NCI-H2107 (cell line): ENCODE measurements at places on chromosomes 3 and 15.
A peak's percentile ranks its signal among the peaks of the same experiment; 100 is the strongest.

- no peak for DNase-seq
Measured at GRCh38 chr3:27827041-27827440, 104.9 kb upstream of the EOMES start.

GRCh38 chr15:37931868-37932267 is 2.6 kb upstream of the TMCO5A start:
- DNase-seq = no peak

DNA sequence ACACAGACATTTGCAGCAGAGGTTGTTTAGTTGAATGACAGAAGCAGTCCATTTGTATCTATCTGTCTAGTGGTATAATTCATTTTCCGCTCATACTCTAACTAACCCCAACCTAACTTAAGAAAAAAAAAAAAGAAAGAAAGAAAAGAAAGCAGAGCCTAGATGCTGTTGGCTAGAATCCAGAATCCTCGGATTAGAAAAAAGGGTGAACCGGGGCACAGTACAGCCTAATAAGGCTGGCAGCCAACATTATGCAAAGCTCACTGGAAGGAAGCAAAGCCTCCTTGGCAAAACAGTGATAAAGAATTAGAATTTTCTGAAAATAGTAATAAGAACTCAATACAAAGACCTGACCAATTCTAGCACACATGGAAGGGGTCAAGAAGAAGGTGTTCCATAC is 640.8 kb downstream of the TUSC7 start:
- no peak for DNase-seq

DNA sequence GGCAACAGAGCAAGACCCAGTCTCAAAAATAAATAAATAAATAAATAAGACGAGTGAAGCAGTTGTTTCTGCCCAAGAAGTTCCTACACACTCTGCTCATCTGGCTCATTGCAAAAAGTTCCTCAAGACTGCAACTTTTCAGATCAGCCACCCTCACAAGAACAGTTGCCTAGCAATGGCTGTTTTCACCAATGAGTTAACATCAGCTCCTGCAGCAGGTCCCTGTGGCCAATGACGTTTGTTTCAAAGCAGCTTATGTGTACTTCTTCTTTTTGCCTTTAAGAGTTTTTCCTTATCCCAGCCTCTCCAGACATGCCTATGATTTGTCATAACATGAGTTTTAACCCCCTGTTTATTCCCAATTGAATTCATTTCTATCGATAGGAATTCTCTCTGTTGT is 118.4 kb upstream of the SPRED1 start:
- DNase-seq = no peak

DNA sequence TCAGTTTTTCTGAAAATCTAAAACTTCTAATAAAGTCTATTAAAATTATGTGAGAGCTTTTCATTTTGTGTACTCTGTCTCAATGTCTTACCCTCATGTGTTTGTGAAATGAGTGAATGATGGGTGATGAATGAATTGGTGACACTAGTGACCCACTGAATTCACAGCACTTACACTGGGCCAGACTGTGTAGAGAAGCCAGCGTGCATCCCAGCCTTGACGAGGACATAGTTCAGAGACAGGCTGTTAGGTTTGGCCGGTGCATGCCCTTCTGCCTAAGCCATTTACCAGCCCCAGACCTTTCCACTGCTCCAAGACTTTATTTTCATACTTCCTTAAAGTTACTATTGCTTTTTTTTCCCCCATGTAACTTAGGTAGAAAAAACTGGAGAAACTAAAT is 38.8 kb downstream of the FBXO22 start:
- no peak for DNase-seq

DNA sequence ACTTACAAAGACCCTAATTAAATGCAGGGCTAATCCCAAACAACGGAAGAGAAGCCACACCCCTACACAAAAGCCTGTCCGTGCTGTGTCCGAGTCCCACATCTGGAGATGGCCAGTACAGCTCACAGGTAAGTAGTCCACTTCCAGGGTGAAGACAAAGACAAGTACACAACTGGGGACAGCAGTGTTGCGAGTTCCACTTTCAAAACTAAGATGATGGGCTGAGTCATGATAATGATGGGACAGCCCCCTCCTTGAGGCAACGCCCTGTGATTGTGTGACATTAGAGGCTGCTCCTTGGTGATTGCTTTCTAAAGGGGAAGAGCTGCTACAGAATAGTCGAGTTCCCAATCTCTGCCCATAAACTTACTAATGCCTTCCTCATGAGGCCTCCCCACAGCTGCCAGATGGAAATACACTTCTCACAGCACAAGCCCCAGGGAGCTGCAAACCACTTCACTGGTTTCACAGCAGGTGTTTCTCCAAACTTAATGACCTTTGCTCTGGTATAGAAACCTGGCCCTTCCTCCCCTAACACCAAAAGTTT is 27.6 kb downstream of the RFT1 start:
- no peak for DNase-seq

- DNase-seq = no peak
Measured at GRCh38 chr3:14431917-14432834, 29.8 kb downstream of the SLC6A6 start.

DNA sequence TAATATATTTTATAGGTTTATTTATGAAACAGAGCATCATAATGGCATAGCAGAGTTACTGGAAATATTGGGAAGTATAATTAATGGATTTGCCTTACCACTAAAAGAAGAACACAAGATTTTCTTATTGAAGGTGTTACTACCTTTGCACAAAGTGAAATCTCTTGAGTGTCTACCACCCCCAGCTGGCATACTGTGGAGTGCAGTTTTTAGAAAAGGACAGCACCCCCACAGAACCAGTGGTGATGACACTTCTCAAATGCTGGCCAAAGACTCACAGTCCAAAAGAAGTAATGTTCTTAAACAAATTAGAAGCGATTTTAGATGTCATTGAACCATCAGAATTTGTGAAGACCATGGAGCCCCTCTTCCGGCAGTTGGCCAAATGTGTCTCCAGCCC is 58.1 kb downstream of the DNAH1 start:
- no peak for DNase-seq

DNA sequence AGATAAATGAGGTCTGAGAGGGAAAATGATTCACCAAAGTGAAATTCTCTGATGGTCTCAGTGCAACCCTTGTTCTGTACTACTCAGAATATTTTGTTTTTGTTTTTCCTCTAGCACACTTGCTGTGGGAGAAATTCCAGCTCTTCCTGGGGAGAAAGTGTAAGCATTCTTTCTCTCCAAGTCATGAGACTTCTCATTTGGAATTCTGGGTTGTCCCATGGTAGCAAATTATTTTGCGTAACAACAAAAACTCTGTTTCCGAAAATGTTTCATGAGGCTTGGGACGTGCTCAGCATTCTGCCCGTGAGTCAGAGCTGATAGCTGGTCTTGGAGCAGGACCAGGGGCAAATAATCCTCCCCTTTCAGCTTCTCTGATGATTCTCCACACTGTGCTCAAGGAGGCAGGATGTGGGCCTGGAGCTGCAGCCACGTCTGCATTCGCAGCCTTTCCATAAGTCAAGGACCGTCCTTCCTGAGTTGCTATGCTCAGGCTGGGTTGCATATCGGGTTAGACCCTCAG is 70.3 kb downstream of the SENP2 start:
- DNase-seq = no peak

DNA sequence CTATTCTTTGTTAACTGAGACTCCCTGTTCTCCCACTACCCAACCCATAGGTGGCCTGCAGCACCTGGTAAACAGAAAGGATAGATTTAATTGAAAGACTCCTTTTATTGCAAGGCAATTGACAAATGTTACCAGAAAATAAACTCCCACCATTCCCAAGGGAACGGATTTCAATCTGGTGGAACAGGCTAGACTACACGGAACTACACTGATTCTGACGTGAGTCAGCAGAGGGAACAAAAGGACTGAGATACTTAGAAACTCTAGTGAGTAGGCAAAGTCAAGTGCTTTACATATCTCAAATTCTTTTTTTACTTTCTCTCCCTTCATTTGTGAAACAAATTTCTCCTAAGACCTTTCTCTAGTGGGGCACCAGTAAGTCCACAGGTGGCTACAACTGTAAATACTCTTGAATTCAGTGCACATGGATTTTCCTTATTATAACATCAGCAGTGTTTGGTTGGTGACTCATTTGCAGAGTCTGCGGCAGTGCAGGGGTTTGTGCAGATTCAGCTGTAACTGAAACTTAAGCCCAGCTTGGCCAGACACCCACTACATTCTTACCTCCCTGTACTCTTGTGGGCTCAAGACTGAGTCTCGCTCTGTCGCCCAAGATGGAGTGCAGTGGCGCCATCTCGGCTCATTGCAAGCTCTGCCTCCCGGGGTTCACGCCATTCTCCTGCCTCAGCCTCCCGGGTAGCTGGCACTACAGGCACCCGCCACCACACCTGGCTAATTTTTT is 34.3 kb upstream of the PLSCR2 start:
- DNase-seq = peak; percentile 41

DNA sequence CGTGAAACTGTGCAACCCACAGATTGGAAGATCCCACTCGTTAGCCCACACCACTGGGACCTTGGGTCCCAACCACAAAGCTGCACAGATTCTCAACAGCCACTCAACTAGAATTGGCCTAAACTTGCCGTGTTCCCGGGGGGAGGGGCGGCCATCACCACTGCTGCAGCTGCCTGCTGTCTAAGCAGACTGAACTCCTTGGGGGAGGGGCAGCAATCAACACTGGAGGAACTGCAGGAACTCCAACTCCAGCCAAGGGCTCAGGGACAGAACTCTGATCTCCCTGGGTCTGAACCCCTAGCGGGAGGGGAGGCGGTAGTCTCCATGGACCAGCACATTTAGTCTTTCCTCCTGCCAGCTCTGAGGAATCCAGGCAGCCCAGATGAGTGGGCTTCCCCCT is 205.9 kb downstream of the RSL24D1 start:
- no peak for DNase-seq

DNA sequence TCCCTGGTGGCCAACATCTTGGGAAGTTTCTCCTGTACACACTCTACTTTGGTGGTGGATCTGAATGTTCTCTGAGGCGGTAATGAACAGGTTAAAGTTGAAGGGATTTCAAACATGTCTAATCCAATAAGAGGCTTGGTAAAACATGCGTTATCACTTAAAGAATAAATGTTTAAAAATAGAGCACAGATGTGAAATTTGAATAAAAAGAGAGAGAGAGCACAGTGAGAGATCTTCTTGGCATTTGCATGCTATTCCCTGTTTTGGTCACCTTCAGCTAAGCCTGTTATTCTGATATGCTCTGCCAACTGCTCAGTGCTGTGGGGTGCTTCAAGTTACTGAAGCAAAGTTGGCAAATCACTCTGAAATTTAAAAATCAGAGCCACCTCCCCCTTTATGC is 237.7 kb upstream of the WNT5A start:
- no peak for DNase-seq

DNA sequence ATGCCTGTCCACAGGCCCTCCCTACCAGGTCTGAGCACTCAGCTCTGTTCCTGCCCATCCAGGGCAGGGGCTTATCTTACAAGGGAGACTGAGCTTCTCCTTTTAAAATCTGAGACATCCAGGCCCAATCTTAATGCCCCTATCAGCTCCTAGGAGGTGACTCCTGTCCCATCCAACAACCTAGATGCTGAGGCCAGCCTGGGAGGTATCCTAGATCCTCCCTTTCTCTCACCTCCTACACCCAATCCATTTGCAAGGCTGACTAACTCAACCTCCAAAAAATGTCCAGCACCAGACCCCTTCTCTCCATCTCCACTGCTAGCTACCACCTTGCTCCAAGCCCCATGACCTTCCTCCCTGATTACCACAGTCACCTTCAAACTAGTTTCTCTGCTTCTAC is 17.4 kb downstream of the LHFPL4 start:
- DNase-seq = no peak

DNA sequence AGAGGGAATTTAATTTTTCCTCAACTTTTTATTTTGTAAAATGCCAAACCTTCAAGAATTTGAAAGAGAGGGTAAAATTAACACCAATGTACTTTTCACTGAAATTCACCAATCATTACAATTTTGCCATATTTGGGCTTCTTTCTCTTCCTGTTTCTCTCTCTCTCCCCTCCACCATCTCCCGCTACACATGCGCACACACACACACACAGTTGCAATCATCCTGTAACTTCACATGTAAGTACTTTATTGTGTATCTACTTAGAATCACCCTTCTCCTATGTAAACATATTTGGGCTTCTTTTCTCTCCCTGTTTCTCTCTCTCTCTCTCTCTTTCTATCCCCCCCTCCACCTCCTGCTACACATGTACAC is 7.4 kb downstream of the ARL14 start:
- DNase-seq = no peak

DNA sequence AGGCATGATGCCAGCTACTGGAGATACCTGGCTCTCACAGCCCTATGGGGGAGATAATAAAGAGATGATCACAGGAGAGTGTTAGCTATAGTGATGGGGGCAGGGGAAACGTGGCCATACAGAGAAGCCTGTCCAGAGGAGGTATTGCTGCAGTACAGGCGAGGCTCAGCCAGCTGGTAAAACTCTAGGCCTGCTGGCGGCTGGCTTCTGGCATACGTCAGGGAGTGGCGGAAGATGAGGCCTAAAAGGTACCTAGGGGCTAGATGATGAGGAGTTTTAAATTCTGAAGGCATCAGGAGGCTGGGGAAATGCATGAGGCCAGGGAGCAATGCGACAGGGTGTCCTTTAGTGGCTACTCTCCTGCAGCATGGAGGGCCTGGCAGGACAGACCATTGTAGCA is 110.7 kb downstream of the EEFSEC start:
- no peak for DNase-seq

DNA sequence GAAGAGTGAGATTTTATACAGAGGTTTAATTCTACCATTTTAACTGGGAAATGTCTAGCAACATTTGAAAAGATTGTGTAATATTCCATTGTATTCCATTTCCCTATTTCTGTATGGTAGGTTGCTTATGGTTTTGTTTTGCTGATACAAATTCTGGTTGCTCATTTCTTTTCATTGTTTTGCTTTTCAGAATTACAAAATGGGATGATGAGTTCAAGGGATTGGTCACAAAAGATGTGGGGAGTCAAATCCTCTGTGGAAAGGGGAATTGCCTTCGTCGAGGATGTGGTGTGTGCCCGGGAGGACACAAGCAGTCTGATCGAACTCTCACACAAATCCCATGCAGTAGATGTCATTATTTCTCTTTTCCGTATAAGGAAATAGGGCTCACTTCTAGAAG is 18.3 kb downstream of the SLCO3A1 start:
- DNase-seq = no peak

GRCh38 chr3:60698117-60698516 is 553.1 kb downstream of the FHIT start:
- peak; percentile 19 for DNase-seq

- no peak for DNase-seq
Measured at GRCh38 chr3:151688571-151688970, 45.2 kb upstream of the AADACL2 start.

GRCh38 chr3:129122412-129123011 is 908 bp upstream of the RAB43 start:
- no peak for DNase-seq

DNA sequence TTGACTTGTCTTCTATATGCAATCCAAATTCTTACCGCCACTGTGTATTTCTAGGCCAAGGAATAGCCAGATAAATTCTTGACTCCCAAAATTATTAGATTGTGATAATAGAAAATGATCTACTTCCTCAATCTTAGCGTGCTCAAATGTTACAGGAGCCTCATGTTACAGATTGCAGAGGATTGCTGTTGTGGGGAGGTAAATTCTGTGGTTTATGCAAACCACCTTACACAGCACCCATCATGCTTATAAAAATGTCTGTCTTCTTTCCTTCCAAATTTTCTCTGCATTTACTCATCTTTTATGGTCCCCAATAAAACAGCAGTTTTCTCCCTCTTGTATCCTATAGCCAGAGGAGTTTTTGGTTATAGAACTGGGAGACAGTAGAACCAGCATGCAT is 420.2 kb upstream of the ROBO1 start:
- no peak for DNase-seq

- no peak for DNase-seq
Measured at GRCh38 chr3:183551930-183552329, 3.6 kb downstream of the KLHL6 start.

- no peak for DNase-seq
Measured at GRCh38 chr3:87410110-87410509, 133.7 kb upstream of the POU1F1 start.
